ENCODE measurements at places on chromosomes 3 and 15. TPM values are rescaled to one million over a fixed set of nuclear protein-coding genes. Genes with fewer than 3 reads are reported as not detected.

- no peak overlapping the region for H3K4me3 ChIP-seq
- H3K27ac ChIP-seq = peak overlapping the region; percentile 44
- DNase-seq = no peak
- H3K27me3 ChIP-seq = no peaks in the 10 kb centered on the region
- peaks cover 2% of the 10 kb centered on the region for H3K4me1 ChIP-seq
- H3K36me3 ChIP-seq = peaks cover 54% of the 10 kb centered on the region
These were observed 79.9 kb downstream of the MBNL1 start for GRCh38 chr3:152348436-152349177.

DNA sequence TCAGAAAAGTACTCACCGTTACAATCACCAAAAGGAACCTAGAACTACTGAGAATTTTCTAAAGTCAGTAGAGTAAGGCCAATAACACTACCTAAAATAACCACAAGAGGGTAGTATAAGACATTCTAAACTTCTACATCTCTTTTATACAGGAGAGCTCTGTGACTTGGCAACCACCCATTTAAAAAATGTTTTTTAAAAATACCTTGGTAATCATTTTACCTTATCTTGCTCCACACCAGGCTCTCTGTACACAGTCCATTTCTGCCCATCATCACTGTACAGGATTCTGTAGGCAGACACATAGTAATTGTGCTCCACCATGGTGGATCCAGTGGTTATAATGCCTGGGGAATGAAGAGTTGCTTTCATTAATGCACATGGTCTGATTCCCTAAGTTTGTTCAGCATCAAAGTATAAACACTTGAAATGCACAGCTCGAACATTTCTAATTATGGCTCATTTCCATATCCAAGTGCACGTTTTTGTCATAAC is 54.5 kb downstream of the ST3GAL6 start:
- H3K4me3 ChIP-seq = no peak overlapping the region
- H3K27ac ChIP-seq = no peak overlapping the region
- no peak for DNase-seq
- H3K36me3 ChIP-seq = no peaks in the 10 kb centered on the region

DNA sequence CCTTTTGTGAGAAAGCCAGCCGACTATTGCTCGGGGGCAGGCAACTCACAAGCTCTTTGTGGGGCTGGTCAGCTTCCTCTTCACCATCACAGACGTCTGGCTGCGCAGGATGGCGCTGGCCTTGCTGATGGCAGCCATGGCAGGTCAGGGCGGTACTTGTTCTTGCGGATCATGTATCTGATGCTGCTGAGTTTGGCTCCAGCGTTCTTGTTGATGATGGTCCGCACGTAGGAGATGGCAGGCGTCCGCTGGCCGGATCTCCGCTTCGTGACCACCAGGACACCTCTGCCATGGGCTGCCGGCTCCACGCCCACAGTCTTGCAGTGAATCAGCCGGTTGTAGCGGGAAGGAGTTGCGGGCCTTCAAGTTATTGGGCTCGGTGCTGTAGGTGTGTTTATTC is 67.9 kb upstream of the SLC7A14 start:
- H3K27ac ChIP-seq = no peak overlapping the region
- no peak overlapping the region for H3K4me3 ChIP-seq
- H3K27me3 ChIP-seq = no peaks in the 10 kb centered on the region
- no peaks in the 10 kb centered on the region for H3K4me1 ChIP-seq

- H3K4me3 ChIP-seq = no peak overlapping the region
- no peaks in the 10 kb centered on the region for H3K36me3 ChIP-seq
- H3K27ac ChIP-seq = no peak overlapping the region
- no peak for DNase-seq
- no peaks in the 10 kb centered on the region for H3K4me1 ChIP-seq
These were observed 273.1 kb upstream of the SGO1 start for GRCh38 chr3:20458994-20459716.

MYZAP gene
- total RNA-seq = not detected

SLC28A1 gene
- not detected for total RNA-seq

All from natural killer cell (primary cell).